ENCODE measurements at places on chromosomes 13 and 19.

GRCh38 chr19:49875857-49876421 is 1.2 kb downstream of the AKT1S1 start:
- peak; percentile 64 for DNase-seq

GRCh38 chr13:65553096-65553727 is 1676.9 kb downstream of the PCDH9 start:
- DNase-seq = no peak

DNA sequence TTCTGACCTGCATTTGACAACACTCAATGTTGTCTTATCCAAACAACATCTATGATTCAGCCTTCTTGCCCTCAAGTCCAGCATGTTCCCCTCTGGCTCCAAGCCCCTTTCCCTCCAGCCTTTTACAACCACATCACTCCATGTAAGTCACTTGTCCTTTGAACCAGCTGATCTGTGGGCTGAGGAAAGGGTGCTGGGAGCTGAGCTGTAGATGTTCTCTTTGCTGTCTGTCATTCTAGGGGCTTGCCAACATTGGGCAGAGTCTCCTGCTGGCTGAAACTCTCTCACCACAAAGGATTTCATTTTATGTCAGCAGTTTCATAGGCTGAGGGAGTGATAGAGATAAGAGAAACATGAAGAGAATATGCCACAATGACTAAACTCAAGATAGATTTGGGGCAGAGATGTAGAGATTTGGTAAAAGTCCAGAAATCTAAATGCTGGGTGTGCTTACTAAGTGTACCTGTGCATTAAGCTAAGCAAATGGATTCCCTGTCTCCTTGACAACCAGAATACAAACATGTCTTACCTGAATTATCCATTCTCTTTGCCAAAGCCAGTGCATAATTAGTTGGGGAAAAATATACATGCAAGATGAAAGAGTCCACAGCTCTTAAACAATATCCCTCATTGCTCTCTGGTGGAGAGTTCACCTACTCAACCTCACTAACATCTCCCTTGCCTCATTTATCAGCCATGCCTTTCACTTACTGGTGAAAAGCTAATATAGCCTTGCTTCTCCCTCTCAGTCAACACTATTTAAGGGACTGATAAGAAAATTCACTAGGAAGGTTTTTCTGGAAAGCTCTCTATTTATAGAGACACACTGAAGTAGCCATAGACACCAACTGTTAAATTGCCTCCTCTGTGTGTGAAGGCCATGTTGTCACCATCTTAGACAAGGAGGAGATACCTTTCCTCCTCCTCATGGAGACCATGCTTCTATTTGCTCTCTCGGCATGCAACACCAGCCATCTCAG is 175.5 kb upstream of the SERP2 start:
- no peak for DNase-seq

- DNase-seq = no peak
These were observed 15.7 kb downstream of the GPI start for GRCh38 chr19:34380639-34381241.

- DNase-seq = no peak
These were observed 6.2 kb downstream of the BCL3 start for GRCh38 chr19:44754750-44755080.

GRCh38 chr19:12580180-12580694 is 29.0 kb upstream of the ZNF564 start:
- no peak for DNase-seq

GRCh38 chr13:44352671-44353070 is 21.0 kb upstream of the SERP2 start:
- DNase-seq = no peak

- DNase-seq = no peak
These were observed 532.5 kb downstream of the DCT start for GRCh38 chr13:93946994-93947393.

GRCh38 chr19:7874076-7874896 is at the start of gene PRR36:
Gene PRR36 (minus strand): TSS chr19:7874390. CDS start chr19:7873689, 701 bp downstream.
- DNase-seq = peak; percentile 47

- DNase-seq = no peak
These were observed 50.9 kb downstream of the CCDC70 start for GRCh38 chr13:51912511-51913225.

- no peak for DNase-seq
These were observed 804.6 kb downstream of the SLITRK6 start for GRCh38 chr13:84994582-84994981.

- DNase-seq = no peak
These were observed 36.1 kb downstream of the KLF12 start for GRCh38 chr13:74098077-74098476.

DNA sequence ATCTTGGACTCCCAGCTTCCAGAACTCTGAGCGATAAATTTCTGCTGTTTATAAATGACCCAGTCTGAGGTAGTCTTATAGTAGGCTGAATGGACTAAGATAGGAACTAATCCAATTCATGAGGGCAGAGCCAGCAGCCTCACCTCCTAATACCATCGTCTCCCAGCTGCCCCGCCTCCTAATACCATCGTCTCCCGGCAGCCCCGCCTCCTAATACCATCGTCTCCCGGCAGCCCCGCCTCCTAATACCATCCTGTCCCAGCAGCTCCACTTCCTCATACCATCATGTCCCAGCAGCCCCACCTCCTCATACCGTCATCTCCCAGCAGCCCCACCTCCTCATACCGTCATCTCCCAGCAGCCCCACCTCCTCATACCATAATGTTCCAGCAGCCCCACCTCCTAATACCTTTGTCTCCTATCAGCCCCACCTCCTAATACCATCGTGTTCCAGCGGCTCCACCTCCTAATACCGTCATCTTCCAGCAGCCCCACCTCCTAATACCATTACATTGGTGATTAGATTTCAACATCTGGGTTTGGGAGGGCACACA is 2.4 kb upstream of the ARGLU1 start:
- DNase-seq = peak; percentile 72

GRCh38 chr13:58865286-58865685 is 1233.7 kb downstream of the PCDH17 start:
- no peak for DNase-seq

DNA sequence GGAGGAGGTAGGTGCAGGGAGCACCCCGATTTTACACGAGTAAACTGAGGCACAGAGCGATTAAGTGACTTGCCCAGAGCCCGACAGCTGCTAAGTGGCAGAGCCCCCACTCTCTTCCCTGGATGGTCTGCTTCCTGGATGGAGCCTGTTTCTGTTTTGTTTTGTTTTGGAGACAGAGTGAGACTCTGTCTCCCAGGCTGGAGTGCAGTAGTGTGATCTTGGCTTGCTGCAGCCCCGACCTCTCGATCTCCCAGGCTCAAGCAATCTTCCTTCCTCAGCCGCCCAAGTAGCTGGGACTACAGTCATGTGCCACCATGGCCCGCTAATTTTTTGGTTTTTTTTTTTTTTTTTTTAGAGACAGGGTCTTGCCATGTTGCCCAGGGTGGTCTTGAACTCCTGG is 17.3 kb downstream of the BICRA start:
- no peak for DNase-seq

DNA sequence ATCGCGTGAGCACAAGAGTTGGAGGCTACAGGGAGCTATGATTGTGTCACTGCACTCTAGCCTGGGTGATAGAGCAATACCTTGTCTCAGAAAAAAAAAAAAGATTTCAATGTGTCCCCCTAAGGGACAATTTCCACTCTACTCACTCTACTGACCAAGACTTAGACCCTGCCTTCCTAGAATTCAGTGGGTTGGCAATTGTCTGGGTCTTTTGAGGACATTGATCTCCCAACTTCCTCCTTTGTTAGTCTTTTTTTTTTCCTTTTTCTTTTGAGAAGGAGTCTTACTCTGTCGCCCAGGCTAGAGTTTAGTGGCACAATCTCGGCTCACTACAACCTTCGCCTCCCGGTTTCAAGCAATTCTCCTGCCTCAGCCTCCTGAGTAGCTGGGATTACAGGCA is 2.2 kb downstream of the SPTBN4 start:
- no peak for DNase-seq

GRCh38 chr13:108360139-108360538 is 90.6 kb downstream of the TNFSF13B start:
- DNase-seq = no peak

GRCh38 chr13:110238818-110239195 is 68.2 kb downstream of the COL4A1 start:
- no peak for DNase-seq

DNA sequence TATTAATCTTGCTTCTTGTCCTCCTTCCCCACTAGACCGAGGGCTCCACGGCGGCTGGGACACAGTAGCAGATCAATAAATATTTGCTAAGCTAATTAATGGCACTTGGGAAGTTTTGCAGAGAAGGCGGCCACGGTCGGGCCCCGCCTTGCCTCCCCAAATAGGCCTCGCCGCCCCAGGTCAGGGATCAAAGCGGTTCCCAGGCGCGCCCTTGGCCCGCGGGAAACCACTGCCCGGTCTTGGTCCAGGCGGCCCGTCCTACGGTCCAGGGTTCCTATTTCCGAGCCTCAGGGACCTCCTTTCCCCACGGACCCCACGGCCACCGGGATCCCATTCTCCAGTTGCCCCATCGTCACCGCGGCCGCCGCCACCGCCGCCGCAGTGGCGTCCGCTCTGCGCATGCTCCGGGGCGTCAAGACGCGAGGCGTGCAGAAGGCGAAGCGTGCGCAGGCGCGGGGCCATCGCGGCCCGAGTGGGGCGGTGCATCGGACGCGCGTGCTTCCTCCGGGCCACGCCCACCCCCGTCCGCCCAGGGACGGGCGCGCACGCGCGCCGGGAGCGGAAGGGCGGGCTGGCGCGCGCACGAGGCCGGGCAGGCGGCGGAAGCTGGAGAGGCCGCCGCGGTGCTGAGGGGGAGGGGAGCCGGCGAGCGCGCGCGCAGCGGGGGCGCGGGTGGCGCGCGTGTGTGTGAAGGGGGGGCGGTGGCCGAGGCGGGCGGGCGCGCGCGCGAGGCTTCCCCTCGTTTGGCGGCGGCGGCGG is at the start of gene SMARCA4:
TSS of gene SMARCA4 (plus strand) at position 717 of the 759 bp plus-strand sequence. CDS start 23,122 bp downstream, outside the sequence.
- peak; percentile 99 for DNase-seq

DNA sequence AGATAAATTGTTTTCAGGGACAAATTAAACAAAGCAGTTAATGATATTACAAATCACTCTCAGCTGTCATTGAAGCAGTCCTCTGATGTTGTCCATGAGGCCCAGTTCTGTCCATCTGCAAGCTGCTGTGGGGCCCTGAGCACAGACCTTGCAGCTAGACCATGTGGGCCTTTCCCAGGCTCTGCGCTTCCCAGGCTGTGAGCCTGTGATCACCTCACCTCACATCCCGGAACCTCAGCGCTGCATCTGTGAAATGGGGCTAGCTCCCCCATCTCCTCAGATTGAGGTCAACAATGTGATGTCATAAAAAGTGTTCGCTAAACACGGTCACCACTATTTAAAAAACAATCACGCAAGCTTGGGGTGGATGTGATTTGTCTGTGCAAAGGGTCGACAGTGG is 51.9 kb upstream of the UQCRFS1 start:
- no peak for DNase-seq

DNA sequence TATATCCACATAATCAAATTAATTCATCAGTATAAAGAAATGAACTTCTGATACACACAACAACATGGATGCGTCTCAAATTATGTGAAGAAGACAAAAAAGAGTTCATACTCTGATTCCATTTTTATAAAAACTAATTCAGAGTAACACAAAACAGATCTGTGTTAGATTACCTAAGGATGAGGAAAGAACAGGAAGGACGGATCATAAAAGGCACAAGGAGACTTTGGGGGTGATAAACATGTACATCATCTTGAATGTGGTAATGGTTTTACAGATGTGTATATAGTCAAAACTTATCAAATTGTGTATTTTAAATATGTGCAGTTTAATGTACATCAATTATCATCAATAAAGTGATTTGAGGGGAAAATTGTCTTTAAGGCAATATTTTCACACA is 59.9 kb upstream of the DOCK9 start:
- DNase-seq = no peak

GRCh38 chr13:108451121-108451520 is 178.3 kb upstream of the MYO16 start:
- no peak for DNase-seq

GRCh38 chr19:37931881-37932655 is 25.1 kb downstream of the SIPA1L3 start:
- DNase-seq = no peak

GRCh38 chr13:36608474-36608873 is 65.3 kb upstream of the SERTM1 start:
- DNase-seq = no peak

DNA sequence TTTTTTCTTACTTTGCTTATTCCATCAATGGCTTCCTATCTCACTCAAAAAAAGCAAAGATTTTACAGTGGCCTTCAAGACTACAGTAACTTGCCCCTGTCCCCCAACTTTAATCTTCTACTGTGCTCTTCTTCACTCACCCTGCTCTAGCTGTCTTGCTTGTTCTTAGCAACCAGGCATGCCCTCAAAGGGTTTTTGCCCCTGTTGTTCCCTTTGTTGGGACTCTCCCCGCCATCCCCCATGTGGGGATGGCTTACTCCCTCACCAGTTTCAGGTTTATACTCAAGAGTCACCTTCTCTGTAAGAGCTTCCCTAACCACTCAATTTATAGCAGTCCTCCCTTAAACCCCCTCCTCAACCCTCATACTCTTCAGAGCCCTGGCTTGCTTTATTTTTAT is 5.4 kb downstream of the MTMR6 start:
- DNase-seq = no peak

DNA sequence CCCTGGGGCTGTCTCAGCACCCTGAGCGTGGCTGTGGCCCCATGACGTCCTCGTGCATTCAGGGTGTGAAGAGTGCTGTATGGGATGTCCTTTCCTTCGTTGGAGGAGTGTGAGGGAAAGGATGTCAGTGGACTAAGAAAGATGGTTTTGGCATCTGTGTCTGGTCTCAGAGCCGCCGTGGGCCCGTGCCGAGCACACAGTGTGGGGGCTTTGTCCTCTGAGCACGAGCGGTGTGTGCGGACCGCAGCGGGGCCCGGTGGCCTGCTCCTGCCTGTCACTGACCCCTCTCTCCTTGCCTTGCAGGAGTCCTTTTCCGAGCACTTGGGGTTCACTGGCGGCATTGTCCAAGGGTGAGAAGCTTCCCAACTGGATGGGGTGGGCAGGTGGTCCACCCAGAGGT is 63.3 kb upstream of the LDLR start:
- DNase-seq = no peak

DNA sequence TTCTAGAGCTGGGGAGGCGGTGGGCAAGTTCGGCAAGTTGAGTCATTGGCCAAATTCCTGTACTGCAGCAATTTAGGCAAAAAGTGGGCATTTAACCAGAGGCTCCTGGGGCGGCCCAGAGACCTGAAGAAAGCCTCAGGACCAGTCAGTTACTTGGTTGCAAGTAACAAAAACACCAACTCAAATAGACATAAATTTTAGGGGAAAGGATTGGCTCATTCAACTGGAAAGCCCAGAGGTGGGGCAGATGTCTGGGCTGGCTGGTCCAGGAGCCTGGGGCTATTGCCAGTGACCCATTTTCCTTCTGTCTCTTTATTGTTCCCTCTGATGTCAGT is 97.1 kb downstream of the SIPA1L3 start:
- DNase-seq = no peak

DNA sequence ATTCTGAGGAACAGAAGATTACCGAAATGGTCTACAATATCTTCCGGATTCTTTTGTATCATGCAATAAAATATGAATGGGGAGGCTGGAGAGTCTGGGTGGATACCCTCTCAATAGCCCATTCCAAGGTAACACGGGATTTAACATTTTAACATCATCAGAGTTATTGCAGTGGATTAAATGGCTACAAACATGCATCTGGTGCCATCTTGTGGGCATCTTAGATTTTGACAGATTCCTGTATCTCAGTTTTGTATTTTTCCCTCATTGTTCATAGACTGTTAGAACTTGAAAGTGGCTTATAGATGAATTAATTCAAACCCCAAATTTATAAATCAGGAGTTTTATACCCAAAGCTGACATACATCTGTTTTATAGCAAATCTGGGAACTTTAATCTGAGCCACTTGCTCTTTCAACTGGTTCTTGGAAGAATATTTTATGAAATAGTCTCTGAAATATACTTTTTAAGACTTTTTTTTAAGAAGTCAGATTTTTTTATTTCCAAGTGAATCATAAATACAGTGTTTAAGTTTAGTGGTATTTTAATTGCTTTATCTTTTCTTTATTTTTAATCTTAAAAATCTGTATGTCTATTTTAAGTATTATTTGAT is 215.2 kb downstream of the NBEA start:
- DNase-seq = peak; percentile 25

All from memory B cell (primary cell).